ENCODE measurements at places on chromosomes 12 and 14.

GRCh38 chr14:23069413-23069806 is 12.1 kb upstream of the CDH24 start:
- no peak for DNase-seq

GRCh38 chr14:95619785-95620417 is 66.3 kb upstream of the TCL1B start:
- no peak for DNase-seq

- peak; percentile 10 for DNase-seq
These were observed 60.9 kb upstream of the GPATCH2L start for GRCh38 chr14:76090616-76091391.

DNA sequence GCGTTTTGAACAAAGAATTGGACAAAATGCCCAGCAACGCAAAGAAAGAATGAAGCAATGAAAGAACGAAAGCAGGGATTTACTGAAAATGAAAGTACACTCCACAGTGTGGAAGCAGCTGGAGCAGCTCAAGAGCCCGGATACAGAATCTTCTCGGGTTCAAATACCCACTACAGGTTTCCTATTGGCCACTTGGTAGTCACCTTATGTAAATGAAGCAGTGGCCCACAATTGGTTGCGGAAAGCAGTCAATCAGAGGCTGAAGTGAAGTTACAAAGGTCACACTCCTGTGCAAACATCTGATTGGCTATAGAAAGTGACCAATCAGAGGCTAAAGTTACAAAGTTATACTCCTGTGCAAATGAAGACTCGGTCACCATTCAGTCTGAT is 15.0 kb upstream of the PPP1R13B start:
- no peak for DNase-seq

DNA sequence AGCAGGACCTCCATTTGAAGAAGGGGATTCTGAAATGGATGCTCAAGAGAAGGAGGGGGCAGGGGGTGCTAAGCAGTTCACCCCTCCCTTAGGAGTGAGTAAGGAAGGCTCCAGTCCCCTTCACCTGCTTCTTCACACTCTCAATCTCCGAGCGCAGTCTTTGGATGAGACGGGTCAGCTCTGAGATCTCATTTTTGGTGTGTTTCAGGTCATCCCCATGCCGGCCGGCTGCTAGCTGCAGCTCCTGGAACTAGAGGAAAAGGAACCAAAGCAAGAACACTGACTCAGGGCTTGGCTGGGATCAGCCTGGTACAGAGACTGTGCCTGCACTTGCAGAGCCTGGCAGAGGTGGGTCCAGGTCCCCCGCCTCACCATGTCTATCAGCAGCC is 7.3 kb downstream of the KRT73 start:
- no peak for DNase-seq

GRCh38 chr12:109331301-109331952 is 16.3 kb upstream of the MYO1H start:
- DNase-seq, result no peak

DNA sequence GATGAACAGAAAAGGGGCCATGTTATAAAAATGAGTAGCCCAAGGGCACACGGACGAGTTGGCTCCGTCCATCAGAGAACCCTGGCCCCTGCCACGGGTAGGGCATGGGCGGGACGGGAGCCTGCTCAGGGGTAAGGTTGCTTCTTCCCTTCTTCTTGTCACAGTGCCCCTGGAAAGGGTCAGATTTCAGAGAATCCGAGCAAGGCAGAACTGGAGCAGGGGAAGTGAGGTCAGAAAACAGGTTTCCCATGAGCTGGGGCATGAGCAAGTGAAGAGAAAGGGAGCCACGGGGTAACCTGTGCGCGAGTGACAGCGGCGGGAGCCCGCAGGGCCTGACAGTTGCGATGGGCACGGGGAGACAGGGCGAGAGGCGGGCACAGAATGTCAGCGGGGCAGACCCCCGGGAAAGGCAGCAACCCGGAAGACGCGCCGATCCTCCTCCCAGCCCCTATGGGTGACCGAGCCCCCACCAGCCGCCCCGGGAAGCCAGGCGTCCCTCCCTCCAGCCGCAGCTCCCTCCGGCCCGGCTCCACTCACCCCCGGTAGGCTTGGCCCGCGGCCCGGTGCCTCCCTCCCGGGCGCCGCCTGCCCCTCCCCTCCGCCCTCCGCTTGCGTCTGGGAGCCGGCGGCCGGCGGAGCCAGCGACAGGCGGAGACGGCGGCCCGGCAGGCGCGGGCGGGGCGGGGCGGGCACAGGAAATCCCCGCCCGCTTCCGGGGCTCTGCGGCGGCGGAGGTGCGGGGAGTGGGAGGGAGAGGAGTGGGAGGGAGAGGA is at the start of gene ZNF641:
Gene ZNF641, minus strand, starts transcription at position 671 of the 773 bp plus-strand sequence. CDS start 2,829 bp downstream, outside the sequence.
- DNase-seq, result peak; percentile 76

DNA sequence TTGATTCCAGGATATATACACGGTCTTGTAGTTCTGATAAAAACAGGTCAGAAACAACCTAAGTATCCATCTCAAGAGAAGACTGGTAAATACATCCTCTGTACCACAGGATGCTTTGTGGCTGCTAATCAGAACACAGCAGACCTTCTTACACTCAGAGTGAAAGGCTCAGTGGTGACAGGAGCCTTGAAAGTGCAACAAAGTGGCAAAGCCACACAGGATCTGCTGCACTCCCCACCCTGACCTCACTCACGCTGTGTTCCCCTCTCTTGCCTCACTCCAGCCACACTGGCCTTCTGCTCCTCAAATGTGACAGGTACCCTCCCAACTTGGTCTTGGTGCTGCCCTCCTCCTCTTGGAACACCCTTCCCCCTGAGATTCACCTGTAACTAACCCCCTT is 98.1 kb upstream of the GRIP1 start:
- no peak for DNase-seq

DNA sequence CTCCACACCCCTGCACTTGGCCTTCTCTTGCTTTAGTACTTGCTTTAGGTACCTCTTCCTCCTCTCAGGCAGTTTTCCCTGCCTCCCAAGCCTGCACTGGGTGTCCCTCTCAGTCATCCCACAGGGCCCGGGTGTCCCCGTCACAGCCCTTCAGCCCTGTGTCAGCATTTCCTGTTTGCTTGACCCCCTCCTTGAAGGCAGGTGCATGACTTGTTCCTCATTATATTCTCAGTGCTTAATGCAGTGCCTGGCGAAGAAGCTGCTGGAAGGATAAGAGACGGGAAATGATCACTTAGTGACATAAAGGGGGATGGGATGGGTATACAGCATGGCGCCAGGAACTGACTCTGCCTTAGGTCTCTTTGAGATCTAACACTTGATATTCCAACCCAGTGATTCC is 61.5 kb downstream of the IQSEC3 start:
- DNase-seq, result no peak

DNA sequence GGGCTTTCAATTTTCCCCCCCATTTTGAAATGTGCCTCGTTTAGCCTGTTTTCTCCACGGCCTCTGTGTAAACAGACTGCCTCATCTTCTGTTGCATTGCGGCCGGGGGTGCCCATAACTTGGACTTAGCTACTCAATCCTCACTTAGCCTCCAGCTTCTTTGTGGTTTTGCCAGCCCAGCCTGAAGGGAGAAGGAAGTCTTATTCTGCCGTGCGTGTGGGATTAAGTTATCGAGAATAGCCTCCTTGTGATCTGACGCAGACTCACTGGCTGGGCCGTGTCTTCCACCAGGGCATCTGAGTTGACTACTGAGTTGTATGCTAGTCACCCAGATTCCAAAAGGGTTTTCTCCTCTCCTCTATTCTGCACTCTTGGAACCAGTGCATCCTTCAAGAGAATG is 8.1 kb downstream of the PRKAB1 start:
- no peak for DNase-seq

DNA sequence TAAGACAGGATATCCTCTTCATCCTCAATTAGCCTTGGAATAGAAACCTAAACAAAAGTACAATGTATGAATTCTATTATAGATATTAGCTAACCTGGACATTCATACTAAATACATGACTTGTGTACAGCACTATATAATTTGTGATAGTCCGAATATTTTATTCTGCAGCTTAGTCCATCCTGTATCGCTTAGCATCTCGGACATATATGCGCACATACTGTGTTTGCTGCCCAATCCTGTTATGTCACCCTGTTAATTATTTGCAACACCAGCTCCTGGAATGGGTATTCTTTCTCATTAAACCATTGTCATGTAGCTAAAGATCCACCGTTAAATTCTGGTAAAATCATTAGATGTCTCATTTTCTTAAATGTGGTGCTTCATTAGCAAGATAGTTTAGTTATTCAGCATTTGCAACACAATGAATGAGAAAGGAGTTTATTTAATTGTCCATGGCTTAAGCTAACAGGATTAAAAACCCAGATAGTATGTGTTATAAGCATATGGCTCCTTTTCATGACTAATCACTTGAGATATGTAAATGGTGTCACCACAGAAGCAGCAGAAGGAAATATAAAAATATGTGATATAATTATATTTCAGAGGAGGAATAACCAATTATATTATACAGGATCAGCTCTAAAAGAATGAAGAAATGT is 156.0 kb upstream of the ARHGAP5 start:
- no peak for DNase-seq

DNA sequence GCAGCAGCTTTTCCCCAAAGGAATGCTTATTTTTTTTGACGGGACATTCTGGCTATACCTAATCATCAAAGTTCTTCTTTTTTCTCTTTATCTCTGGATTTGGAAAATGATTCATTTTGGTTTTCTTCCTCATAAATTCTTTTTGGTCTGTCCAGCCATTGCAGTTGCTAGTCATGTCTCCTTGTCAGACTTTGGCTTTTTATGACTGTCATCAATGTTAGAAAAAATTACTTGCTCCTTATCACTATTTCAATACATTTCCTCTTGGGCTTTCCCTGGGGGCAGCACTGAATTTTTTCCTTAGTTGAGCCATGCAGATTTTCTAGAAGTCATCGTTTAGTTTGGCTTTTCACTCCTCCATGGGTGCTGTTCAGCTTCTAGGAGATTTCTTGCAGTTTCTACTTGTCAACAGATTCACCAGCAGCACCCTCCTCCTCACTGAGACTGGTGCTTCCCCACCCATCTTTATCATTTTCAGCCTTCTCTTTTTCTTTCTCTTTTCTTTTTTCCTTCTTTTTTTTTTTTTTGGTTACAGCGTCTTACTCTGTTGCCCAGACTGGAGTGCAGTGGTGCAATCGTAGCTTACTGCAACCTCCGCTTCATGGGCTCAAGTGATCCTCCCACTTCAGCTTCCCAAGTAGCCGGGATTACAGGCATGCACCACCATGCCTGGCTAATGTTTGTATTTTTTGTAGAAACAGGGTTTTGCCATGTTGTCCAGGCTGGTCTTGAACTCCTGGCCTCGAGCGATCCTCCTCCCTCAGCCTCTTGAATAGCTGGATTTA is 5.2 kb downstream of the ADIPOR2 start:
- no peak for DNase-seq

GRCh38 chr12:128753438-128753837 is 70.3 kb downstream of the SLC15A4 start:
- no peak for DNase-seq

- no peak for DNase-seq
These were observed 2.0 kb downstream of the RMST start for GRCh38 chr12:97464385-97465321.

- DNase-seq, result no peak
These were observed 347.2 kb upstream of the DCN start for GRCh38 chr12:91529829-91530228.

- DNase-seq, result peak; percentile 25
These were observed 11.0 kb downstream of the C12orf76 start for GRCh38 chr12:110037315-110037714.

GRCh38 chr14:81324011-81324410 is 76.1 kb downstream of the STON2 start:
- no peak for DNase-seq

- no peak for DNase-seq
These were observed 168.1 kb upstream of the PARP11 start for GRCh38 chr12:4041187-4041885.

GRCh38 chr12:46160981-46161690 is 107.7 kb downstream of the SLC38A1 start:
- no peak for DNase-seq

DNA sequence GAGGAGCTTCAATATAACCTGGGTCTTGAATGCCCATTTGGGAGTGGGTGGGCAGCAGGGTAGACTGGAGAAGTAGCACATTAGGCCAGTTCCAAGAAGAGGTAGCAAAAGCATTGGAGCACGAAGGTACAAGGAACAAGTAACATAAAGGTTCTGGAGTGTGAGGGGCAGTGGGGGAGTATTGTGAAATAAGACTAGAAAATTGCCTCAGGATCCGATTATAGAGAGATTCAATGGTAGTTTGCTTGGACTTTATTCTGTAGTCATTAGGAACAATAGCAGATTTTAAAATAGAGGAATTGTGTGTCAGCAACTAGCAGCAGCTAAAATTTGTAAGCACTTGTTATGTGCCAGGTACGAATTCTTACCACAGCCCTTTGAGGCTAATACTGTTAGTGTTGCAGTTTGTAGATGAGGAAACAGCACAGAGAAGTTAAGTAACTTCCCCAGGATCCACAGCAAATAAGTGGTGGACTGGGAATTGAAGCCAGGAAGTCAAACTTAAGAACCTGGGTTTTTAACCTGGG is 61.8 kb downstream of the PPFIBP1 start:
- DNase-seq, result no peak

- DNase-seq, result no peak
These were observed 209.7 kb upstream of the CDKN3 start for GRCh38 chr14:54186821-54187763.

DNA sequence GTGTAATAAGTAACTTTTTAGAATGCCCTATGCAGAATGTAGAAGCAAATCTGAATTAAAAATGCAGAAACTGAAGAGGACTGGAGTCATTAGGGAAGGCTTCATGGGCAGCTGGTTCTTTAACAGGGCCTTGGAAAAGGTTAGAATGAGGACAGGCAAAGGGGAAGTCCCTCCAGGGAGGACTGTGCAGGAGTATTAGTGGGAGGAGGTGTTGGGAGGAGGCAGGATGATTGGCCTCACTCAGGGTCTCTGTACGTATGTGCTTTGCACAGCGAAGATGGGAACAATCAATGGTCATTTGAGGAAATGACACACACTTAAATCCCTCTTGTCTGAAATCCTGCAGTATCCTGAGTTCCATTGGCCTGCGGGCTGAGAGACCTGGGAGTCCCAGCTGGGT is 119.7 kb downstream of the PTCSC3 start:
- DNase-seq, result no peak

GRCh38 chr12:109310247-109311125 is 1.4 kb upstream of the FOXN4 start:
- DNase-seq, result no peak

- no peak for DNase-seq
These were observed 973.2 kb downstream of the AACS start for GRCh38 chr12:126038434-126038833.

GRCh38 chr14:51865953-51866747 is 5.7 kb downstream of the GNG2 start:
- DNase-seq, result no peak

GRCh38 chr12:40405419-40405818 is 180.6 kb downstream of the LRRK2 start:
- no peak for DNase-seq

DNA sequence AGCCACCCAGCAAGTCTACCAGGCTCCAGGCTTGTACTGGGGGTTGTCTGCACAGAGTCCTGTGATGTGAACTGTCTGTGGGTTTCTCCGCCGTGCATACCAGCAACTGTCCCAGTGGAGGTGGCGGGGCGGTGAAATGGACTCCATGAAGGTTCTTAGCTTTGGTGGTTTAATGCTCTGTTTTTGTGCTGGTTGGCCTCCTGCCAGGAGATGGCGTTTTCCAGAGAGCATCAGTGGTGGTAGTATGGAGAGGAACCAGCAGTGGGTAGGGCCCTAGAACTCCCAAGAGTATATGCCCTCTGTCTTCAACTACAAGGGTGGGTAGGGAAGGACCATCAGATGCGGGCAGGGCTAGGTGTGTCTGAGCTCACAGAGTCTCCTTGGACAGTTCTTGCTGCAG is 303.8 kb downstream of the TMEM121 start:
- no peak for DNase-seq

All from anterior cingulate cortex (tissue), 58 donors.